ENCODE measurements at places on chromosomes 2 and 18. TPM values are rescaled to one million over a fixed set of nuclear protein-coding genes. Genes with fewer than 3 reads are reported as not detected.

DNA sequence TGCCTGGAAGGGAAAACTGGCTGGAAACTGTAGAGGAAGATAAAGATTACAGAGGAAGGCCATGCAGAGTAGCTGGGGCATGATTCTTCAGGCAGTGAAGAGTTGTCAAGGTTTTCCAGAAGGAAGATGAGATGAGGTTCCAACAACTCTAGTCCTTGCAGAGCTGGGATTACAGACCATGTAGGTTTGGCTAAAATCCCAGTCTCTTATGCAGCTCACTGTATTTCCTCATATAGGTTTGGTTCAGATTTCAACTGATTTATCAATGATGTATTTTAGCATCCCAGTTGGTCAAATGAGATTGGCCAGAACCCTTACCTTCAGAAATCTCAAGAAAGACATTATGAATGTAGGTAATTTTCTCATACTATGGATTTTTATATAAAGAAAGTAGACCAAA is 16.4 kb downstream of the FAP start:
- DNase-seq = no peak

SAG gene
- not detected for total RNA-seq

- DNase-seq = no peak
Observed at GRCh38 chr2:223528036-223528435, 74.1 kb downstream of the SCG2 start.

- no peak for DNase-seq
Observed at GRCh38 chr18:13231151-13231550, 12.6 kb downstream of the LDLRAD4 start.

GRCh38 chr2:57126410-57126809 is 920.2 kb upstream of the VRK2 start:
- no peak for DNase-seq

DNA sequence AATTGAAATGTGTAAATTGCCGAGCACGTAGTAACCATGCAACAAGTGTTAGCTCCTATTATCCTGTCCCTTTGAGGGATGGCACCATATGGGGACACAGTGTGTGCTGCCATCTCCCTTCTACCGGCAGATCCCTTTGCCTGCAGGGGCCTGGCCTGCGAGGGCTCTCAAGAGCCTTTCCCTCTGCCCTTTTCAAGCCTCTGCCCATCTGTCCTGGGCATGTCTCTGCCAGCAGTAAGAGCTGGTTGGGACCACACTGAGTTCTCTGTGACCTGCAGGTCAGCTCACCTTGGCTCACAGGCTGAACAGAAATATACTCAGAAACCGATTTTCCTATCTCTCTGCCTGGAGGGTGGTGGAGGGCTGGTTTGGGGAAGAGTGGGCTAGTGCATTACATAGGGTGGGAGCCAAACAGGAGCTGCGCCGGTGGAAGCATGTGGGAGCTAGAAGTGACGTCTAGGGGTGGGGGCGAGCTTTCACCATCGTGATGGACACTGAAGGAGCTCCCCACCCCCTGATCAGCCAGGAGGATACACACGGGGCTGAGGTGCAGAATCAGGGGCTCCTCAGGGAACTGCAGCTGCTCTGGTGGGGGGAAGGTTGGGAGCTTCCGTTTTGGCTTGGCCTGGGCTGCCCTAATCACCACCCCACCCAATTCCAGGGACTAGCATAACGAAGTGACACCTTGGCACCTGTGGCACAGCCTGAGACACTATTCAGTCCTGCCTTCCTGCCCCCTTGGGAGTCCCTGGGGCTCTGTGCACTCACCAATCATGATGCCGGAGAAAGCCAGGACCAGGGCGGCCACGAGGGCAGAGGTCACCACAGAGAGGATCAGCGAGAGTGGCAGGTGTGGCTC is 109.7 kb downstream of the CLIP4 start:
- DNase-seq = no peak

- no peak for DNase-seq
Observed at GRCh38 chr2:62409442-62409841, 96.6 kb downstream of the TMEM17 start.

DNA sequence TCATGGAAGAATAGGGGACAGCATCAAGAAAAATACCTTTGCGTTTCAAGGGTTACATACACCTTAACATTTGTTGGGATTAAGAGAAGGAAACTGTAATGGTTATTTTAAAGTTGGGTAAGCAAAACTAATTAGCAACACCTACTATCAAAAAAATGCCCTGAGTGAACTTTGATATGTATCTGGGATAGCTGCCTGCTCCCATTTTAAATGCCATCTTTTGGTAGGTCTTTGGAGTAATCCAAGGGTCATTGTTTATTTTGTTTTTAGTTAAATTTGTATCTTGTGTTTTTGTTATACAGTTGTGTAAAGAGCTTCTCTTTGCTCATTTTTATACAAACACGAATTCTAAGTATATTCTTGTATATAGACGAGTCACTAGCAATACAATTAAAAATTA is 9.9 kb downstream of the PTPN4 start:
- DNase-seq = no peak

GRCh38 chr2:137747509-137747908 is 216.8 kb upstream of the HNMT start:
- no peak for DNase-seq

- DNase-seq = no peak
Observed at GRCh38 chr18:6963452-6964097, 154.0 kb downstream of the LAMA1 start.

CEBPZ gene
- total RNA-seq = 62.7 TPM

- no peak for DNase-seq
Observed at GRCh38 chr2:105179469-105180372, 61.8 kb upstream of the GPR45 start.

DNA sequence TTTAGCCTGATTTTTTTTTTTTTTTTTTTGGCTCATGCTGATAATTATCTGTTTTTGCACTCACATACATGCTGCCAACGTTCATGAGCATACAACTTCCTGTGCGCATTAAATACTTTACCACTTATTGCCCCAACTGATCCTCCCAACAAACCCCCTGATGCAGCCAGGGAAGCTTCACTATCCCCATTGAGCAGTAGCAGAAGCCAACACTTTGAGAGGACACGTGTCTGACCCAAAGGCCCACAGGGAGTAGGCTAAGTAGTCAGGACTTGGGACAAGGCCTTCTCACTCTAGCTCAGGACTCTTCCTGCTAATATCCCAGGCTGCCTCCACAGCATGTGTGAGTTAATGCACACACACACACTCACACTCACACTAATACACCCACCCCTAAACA is 36.2 kb upstream of the MAT2A start:
- no peak for DNase-seq

KLHL29 gene
- total RNA-seq = 8.7 TPM

GRCh38 chr18:1652018-1652417 is 747.3 kb downstream of the ADCYAP1 start:
- DNase-seq = no peak

GRCh38 chr2:67848551-67849285 is 214.1 kb downstream of the C1D start:
- DNase-seq = no peak

TANC1 gene
- total RNA-seq = 47.5 TPM

GRCh38 chr2:84443477-84443876 is 15.6 kb downstream of the SUCLG1 start:
- DNase-seq = no peak

DNA sequence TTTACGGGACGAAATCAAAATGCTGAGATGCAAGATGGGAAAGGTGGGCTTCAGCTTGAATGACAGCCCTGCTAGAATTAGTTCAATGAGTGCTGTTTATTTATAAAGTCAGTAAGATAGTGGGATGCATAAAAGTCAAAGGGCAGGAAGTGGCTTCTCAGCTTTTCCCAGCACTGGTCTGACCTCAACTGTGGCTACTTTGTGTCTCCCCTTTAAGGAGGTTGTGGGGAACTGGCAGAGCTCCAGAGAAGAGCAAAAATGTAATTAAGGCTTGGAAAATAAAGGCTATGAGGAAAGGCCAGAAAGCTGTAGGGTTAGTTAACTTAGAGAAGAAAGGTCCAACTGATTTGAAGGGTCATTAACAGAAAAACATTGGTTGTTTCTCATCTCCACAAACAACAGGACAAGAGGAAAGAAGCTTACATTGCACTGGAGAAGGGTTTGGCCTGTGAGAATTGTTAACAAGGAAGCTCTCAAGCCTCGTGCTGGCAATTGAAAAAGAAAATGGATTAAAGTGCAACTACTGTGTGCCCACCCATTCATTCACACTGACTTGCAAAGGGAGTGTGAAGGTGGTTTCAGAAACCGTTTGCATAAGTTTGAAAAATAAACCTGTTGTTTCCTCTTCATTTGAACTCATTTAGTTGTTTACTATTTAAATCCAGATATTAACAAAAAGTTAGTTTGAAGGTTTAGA is 68.8 kb upstream of the CD28 start:
- DNase-seq = no peak

- no peak for DNase-seq
Observed at GRCh38 chr2:72937356-72937669, 20.0 kb downstream of the EMX1 start.

DNA sequence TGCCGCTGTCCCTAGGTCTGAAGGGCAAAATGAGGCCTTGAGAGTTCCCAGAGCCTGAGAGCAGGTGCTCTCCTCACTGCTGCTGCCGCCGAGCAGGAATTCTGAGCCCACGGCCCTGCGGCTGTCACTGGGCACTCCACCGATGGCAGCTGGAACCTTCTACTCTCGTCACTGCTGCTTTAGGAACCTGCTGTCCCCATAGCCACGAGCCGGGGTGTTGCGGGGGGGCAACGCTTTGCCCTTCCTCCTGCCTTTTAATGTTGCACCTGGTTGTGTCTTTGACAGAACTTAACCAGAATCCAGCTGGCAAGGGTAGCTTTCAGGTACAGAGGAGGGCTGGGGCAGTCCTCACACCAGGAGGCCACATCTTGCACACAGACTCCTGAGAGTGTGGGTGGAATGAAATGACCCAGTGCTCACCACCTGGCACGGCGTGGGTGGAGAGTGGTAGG is 32.3 kb downstream of the NCK2 start:
- DNase-seq = no peak

HOXD12 gene
- total RNA-seq = 2.2 TPM

DNA sequence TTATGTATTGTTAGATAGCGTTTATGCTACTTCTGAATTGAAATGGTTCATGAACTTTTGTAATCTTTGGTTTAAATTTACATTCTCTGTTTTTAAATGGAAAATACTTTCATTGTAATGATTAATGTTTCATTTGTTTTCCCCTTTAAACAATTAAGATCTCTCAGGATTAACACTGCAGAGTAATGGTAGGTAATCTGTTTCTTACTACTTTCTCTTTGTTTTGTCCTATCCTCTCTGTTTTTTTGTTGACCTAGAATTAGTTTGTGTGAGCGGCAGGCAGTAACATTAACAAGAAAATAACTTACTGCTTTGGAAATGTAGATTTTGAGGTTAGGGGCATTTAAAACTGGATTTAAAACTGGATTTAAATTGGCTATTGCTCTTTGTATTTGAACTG is 19.1 kb downstream of the SMAD4 start:
- DNase-seq = no peak

DNA sequence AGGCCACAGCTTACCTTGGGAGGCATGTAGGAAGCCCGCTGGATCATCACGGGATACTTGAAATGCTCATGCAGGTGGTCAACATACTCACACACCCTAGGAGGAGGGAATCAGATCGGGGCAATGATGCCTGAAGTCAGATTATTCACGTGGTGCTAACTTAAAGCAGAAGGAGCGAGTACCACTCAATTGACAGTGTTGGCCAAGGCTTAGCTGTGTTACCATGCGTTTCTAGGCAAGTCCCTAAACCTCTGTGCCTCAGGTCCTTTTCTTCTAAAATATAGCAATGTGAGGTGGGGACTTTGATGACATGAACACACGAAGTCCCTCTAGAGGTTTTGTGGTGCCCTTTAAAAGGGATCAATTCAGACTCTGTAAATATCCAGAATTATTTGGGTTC is 17.9 kb downstream of the TYMS start:
- no peak for DNase-seq

- no peak for DNase-seq
Observed at GRCh38 chr2:172021955-172022354, 22.2 kb downstream of the METAP1D start.

XDH gene
- total RNA-seq = 2.1 TPM

DNA sequence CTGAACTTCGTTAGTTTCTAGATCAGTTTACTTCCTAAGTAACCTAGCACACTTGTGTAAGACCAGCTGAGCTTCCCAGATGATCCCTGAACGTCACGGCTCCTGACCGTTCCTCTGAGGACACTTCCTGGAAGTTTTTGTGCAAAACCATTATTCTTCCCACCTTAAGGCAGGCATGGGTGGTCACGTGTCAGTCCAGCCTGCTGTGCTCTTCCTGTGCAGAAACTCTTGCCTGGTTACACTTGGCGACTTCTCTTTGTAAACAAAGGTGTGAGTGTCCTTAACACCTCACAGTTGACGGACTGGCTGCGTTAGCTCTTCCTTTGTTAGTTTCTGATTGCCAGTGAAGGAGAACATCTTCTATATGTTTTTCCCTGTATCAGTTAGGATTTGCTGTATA is 118.3 kb downstream of the SH3RF3 start:
- no peak for DNase-seq

RFTN2 gene
- total RNA-seq = 37.4 TPM

DNA sequence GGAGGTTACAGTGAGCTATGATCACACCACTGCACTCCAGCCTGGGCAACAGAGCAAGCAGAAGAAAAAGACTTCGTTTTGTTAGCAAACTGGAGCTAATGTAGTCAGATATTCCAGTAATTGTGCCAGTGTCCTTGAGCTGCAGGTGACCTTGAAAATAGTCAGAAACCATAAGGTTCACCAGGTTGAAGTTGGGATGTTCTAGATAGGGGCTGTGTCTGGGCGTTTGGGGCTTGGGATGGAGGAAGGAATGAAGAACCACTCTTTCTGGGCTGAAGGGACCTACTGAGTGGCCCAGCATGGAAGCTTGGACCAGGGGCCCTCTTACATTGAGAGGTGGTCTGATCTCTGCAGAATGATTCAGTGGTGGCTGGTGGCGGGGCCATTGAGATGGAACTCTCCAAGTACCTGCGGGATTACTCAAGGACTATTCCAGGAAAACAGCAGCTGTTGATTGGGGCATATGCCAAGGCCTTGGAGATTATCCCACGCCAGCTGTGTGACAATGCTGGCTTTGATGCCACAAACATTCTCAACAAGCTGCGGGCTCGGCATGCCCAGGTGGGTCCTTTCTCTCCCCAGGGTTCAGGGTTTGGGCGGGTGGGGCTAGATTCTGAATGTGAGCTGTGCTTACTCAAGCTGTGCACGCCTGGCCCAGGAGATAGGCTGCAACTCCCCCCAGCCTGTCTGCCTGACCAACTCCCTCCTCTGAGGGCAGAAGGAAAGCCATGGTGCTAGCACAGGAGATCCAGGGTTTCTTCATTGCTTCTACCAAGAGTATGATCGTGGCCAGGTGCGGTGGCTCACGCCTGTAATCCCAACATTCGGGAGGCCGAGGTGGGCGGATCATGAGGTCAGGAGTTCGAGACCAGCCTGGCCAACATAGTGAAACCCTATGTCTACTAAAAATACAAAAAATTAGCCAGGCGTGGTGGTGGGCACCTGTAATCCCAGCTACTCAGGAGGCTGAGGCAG is 17.1 kb downstream of the CCT7 start:
- no peak for DNase-seq

Data from urinary bladder (tissue), 4 donors.